ENCODE measurements at places on chromosomes 4 and X. TPM values are rescaled to one million over a fixed set of nuclear protein-coding genes. Genes with fewer than 3 reads are reported as not detected.

The TSPAN6 gene
- 37.9 TPM for total RNA-seq

The HAND2 gene
- 0.35 TPM for total RNA-seq

The ADGRG2 gene
- 6.0 TPM for total RNA-seq

The CSN1S1 gene
- not detected for total RNA-seq

The PDS5A gene
- 24.7 TPM for total RNA-seq

The CLNK gene
- not detected for total RNA-seq

The PPP4R3C gene
- not detected for total RNA-seq

The S100G gene
- not detected for total RNA-seq

The MID1 gene
- 59.8 TPM for total RNA-seq

The AGTR2 gene
- not detected for total RNA-seq

The SERTM2 gene
- total RNA-seq = not detected

The ARSJ gene
- total RNA-seq = 6.3 TPM

The CCDC160 gene
- 0.14 TPM for total RNA-seq

The NHSL2 gene
- 0.38 TPM for total RNA-seq

The CSAG3 gene
- total RNA-seq = not detected

The QRFPR gene
- 0.08 TPM for total RNA-seq

The EFHC2 gene
- 0.18 TPM for total RNA-seq

The NDP gene
- not detected for total RNA-seq

The ATP10D gene
- 2.6 TPM for total RNA-seq

The IL9R gene
- total RNA-seq = 0.09 TPM
